Stimulated activated CD4-positive, alpha-beta T cell treated with anti-CD3 and anti-CD28 coated beads, Interleukin-1b, Interleukin-23, amount 100 ng/mL, for 4 hours (primary cell): ENCODE measurements at places on chromosomes 11 and 22.
A peak's percentile ranks its signal among the peaks of the same experiment; 100 is the strongest.

GRCh38 chr22:36198536-36198935 lies 3.1 kb downstream of the APOL4 start:
- DNase-seq = no peak

DNA sequence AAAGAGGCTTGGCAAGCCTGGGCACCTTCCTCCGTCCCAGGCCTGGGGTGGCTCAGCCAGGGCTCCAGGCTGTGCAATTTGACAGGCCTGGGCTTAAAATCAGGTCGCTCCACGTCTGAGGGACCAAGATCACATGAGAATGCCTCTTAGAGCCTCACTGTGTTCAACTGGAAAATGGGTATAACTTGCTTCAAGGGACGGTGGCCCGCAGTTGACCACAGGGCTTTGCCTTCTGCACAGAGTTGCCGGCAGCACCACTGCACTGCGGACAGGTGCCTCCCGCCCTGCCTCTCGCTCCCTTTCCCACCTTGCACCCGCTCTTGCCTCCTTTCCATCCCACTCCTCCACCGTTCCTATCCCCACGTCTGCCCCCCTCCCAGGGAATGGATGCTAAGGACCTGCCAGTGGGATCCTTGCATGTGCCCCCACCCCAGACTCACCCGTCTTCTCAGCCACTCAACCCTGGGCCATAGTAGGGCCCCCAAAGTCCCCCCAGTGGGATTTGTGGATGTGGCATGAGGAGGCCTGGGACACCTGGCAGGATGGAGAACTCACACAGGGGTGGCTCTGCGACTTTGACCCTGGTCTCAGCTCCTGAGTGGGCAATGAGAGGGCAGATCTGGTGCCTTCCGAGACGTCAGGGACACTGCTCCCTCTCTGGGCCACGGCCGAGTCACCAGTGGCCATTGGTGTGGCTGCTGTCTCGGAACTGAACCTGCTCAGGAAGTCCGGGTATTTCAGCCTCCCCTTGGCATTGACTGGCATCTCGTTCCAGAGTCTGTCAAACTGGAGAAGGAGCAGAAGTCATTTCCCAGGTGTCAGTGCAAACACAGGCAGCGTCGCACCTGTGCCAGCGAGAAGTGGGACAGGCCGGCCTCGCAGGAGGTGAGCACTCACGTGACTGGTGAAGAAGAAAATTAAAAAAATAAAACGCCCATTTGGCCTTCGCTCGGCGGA lies 128.0 kb downstream of the MPPED1 start:
- DNase-seq = no peak

GRCh38 chr11:117643606-117644300 lies 153.3 kb downstream of the DSCAML1 start:
- no peak for DNase-seq

DNA sequence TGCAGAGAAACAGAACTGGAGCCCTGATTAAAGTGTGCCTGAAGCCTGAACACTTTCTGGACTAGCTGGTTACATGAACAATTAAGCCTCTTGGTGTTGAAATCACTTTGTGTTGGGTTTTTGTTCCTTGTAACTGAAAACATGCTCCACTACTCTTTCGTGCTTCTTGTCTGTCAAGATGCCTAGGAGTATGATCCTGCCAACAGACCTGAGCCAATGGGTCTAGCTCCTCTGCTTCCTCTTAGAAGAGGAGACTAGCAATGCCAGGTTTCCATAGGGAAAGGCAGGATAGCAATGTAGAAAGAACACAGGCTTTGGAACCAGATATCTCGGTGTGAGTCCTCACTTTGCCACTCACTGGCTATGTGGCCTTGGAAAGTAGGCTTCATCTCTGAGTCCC lies 40.3 kb downstream of the IRAG1 start:
- no peak for DNase-seq

- DNase-seq = no peak
Measured at GRCh38 chr11:126489836-126490660, 134.6 kb downstream of the ST3GAL4 start.

DNA sequence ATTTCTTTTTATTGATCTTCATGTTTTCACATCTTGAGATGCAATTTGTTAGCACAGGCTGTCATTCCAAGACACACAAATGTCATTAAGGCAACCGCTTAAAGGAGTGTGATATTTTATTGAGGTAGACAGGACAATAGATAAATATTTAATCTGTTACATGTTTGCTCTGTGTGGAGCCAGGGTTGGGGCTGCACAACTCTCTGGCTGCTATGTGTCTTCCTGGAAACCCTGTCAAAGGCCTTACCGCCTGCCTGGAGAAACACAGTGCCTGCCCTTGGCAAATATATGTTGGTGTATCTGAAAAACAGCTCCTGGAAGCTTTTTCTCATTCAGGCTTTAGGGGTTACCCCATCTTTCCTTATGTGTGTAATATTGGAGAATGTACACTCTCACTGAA lies 139.7 kb upstream of the TEAD1 start:
- DNase-seq = no peak

DNA sequence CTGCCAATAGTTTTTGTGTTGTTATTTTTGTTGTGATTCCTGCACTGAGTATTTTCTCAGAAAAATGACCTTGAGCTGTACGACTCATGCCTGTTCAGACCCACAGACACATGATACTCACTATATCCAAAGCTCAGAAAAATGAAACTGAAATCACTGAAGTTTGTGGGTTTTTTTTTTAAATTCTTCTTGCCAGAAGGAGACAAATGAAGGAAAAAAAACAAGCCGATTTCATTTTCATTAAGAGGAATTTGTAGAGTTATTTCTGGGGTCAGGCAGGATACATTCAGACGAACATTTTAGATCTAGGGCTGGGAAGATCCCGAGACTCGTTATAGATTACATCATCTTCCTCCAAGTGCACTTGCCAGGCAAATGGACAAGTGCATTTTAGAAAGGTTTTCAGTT lies 60.4 kb downstream of the BMAL1 start:
- DNase-seq = no peak

- DNase-seq = no peak
Measured at GRCh38 chr11:104073950-104074705, 37.7 kb downstream of the DDI1 start.

- no peak for DNase-seq
Measured at GRCh38 chr11:134398079-134398444, 14.0 kb downstream of the B3GAT1 start.

DNA sequence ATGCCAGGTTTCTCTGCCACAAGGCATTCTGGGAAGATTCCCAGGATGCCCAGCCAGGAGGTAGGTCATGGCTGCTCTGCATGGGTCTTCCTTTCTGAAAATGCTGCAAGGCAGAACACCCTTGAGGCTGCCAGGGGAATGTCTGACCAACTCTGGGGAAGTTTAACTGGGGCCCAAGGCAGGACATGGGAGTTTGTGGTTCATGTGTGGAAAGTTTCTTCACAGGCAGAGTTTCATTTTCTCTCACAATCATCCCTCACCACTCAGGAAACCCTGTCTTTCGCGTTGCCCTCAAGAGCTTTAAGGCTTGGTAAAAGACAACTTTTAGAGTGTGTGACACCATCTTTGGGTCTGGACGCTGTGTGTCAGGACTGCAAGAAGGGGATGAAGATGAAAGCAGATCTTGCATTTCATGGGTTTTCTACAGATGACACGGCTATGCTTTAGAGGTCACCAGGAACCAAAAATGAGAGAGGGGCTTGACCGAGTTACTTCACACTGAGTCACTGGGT lies 133.5 kb downstream of the CD44 start:
- no peak for DNase-seq

GRCh38 chr11:113977701-113978100 lies 2.8 kb downstream of the HTR3A start:
- no peak for DNase-seq

DNA sequence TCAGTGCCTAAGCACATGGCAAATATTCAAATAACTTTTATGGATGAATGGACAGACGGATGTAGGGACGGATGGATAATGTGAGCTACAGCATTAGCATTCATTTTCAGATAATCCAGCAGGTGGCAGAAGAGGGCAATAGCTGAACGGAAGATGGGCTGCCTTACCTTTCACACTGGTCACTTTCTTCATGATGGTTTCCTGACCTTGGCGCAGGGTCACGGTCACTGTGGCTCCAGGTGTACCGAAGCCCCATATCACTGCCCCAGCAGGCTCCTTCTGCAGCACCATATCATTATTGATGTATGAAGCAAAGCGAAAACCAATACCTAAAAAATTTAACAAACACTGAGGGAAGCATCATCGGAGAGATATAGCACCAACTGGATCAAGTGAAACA lies 4.3 kb downstream of the SIAE start:
- DNase-seq = peak; percentile 43

GRCh38 chr11:33970984-33971466 lies 79.1 kb upstream of the LMO2 start:
- no peak for DNase-seq

DNA sequence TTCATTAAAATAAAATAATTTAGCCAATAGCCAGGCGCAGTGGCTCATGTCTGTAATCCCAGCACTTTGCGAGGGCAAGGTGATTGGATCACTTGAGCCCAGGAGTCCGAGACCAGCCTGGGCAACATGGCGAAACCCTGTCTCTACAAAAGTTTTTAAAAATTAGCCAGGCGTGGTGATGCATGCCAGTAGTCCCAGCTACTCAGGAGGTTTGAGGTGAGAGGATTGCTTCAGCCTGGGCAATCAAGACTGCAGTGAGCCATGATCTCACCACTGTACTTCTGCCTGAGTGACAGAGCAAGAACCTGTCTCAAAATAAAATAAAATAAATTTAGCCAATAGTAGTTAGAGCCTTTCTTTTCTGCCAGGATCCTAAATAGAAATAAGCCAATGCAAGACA lies 12.2 kb downstream of the HPS5 start:
- DNase-seq = no peak

DNA sequence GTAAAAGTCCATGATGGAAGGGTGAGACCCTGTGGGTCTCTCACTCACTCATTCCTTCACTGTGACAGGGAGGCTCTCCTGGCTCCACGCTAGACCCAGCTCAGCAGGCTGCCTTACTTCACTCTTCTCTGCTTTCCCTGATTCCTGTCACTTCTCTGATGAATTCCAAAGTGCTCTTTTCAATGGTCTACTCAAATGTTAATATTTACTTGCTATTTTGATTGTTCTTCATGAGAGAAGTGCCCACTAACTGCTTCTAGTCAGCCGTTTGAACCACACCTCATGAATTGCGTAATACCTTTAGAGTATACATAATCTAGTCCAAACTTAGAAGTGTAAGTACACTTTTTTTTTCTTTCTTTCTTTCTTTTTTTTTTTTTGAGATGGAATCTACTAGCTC lies 1350.2 kb upstream of the RAG2 start:
- DNase-seq = no peak

GRCh38 chr11:17388609-17389210 lies at the start of gene KCNJ11:
TSS of gene KCNJ11 (minus strand) at chr11:17388659. CDS start at chr11:17388091, 568 bp downstream.
- peak; percentile 7 for DNase-seq

DNA sequence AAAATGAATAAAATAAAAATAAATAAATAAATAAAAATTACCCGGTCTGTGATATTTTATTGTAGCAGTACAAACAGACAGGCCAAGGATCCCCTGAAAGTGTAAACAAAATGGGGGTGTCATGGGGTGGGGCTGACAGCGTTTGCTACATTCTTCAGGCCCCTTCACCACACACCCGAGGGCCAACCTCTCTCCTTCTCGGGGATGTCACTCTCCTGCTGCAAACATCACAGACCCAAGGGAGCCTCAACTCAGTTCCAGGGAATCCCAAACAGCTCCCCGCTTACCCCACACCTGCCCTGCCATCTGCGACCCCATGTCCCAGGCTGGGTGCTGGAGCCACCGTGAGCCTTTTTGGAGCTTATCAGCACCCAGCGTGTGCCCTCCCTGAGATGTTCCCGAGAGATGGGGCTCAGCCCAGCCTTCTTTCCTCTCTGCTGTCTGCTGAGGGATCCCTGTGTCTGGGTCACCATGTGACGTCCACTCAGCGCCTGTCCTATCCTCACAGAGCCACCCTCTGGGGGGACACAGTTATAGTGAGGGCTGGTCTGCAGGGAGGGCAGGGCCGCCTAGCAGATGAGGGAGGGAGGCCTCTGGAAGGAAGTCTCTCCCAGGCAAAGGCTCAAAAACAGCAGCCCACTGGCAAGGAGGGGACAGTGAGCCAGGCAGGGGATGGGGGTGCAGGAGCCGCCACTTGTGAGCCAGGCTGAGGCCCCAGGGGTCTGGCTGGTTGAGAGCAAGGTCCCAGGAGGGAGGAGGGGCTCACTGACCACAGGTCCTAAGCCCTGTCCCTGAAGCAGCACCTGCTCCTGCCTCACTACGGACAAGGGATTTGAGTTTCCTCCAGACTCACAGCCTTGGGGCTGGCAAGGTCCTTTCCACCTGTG lies 1041.6 kb downstream of the BRD1 start:
- DNase-seq = no peak

DNA sequence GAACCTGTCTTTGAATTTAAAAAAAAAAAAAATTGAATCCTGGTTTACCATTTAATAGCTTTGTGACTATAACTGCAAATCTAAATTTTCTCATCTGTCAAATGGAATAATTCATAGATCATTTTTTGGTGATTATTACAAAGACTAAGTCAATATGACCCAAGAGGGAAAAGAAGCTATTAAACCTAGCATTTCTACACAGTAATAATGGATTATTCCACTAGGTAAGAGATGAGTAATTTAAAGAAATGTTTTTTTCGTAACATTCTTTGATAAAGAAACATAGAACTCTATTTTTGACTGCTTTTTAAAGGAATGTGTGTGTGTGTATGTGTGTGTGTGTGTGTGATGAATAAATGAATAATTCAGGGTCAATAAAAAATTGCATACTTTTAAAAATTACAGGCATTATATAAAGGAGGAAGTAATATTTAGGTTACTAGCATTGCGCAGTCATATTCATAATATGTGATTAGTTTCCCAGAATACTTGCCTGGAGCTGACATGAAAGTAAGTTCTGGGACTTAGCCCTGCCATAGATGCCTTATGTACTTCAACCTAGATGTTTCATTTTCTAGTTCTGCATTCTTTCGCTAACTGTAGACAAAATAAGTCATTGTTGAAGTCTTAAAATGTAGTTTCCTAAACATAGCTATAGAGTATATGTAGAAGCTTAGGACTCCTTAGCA lies 72.9 kb downstream of the TMEM135 start:
- DNase-seq = no peak

DNA sequence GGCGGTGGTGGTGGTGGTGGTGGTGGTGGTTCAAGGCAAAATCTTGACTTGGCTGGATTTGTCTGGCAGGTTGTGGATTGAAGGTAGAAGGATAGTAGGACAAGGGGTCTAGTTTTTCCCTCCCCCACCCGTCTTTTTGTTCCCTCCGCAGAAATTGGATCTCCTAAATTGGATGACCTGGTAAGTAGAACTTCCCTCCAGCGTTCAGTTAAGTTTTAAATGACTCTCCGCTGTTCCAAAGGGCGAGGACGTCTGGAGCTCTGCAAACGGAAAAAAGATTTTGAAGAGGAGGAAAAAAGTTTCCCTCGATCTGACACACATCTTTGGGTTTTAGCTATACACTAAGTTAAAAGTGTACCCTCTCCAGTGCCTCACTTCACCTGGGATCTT lies 422 bp upstream of the LGR4 start:
- DNase-seq = no peak
